Bone marrow (tissue), 2 donors: ENCODE measurements at places on chromosomes 5 and 9.

DNA sequence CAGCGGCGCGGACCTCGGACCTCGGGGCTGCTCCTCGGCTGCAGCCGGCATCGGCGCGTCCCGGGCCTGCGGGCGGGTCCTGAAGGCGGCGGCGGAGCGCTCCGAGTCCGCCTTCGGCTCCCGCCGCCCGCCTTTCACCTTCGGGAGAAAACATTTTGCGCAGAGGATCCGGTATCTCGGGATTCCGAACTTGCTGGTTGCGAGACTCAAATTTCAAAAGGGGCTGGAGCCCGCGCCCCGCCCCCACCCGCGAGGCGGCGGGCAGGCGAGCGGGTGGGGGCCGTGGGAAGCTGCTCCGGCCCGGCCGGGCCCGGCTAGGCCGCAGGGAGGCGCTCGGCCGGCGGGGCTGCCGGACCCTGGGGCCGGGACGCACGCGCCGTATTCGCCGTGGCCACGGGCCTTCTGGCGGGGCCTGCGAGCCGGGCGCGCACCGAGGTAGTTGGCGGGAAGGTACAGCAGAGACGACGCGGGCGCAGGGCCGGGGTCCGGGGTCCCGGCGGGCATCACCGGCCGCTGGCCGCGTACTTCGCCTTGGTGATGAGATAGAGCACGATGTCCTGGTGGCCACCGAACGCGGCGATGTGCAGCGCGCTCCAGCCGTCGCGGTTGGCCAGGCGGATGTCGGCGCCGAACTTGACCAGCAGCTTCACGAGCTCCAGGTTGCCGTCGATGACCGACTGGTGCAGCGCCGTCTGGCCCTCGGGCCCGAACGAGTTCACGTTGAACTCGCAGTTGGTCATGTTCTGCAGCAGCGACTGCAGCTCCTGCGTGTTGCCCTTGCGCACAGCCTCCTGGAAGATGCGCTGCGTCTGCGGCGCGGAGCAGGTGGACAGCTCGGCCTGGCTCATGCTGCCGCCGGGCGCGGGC, 757 bp downstream of the NRARP start:
- no peak for DNase-seq

GRCh38 chr5:157820593-157821252, 38.2 kb downstream of the CLINT1 start:
- DNase-seq: no peak

- DNase-seq: no peak
Measured at GRCh38 chr9:136615631-136616306, 46.9 kb upstream of the EGFL7 start.

DNA sequence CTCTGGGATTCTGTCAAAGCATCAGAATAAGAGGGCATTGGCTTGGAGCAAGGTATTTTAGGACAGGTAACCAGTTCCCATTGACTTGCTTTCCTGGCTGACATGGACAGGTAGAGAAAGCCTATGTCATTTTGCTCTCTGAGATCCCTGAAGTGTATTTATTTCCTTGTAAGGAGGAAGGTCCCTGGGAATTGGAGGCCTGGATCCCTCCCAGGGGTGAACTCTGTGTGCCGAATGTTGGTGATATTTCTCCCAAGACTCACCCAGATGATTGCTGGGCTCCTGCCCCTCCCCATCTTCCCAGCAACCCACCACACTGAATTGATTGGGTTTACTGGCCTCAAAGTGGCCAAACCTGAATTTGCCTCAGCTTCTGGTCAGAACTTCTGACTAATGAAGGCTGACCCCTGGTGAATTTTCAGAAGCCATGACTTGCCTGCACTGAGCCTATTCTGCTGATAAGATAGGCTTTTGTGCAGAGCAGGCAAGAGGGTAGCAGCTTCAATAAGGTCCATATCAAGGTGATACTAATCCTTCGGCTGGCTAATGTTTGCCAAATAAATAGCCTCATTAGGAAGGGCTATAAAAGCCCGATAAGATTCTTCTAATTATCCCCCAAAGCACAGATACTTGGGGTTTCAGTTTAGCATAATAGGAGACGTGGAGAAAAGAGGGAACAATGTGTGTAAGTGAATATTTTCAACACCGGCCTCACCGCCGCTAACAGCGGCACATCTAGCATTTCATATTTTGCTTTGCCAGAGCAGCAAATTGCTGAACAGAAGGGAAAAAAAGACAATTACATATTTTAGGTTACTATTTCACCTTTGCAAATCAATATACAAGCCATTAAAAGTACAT, 152.9 kb upstream of the PITX1 start:
- no peak for DNase-seq

DNA sequence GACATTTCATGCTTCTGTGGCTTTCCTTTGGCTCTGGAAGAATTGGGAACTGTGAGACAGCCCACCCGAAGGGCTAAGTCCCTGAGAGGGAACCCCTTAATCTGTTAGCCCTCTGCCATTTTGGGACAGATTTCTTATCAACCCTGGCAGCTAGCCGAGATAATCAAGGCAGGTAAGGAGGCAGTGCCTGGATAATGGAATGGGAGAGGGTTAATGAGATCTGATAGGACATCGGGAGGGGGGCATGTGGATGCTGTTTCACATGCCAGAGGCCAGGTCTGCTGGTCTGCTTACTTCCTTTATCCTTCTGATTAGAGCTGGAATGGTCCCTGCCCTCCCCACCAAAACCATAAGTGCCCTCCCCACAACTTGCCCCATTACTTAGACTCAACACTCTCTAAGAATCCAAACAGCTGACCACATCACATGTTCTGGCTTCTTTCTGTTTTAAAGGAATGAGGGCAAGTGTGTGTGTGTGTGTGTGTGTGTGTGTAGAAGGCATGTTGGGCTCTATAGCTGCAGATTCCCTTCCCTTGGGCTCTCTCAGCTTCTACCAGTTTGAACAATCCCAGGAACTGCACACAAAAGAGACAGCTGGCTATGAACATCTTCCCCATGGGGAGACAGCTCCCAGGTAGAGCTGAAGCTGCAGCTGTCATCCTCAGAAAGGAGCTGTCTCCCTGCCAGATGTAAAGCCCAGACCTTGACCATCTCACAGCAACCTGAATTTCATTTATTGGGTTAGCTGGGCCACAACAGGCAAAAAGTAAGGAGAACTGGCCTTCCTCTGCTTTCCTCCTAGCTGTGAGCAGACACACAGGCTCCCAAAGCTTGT, 221.3 kb downstream of the PIK3R1 start:
- no peak for DNase-seq
